Stimulated activated CD4-positive, alpha-beta T cell treated with anti-CD3 and anti-CD28 coated beads, Interleukin-15, amount 100 ng/mL, for 1 hour (primary cell): ENCODE measurements at places on chromosomes 11 and 22.

GRCh38 chr11:12691473-12691872 is 17.3 kb downstream of the TEAD1 start:
- no peak for DNase-seq

GRCh38 chr22:23179381-23180299 is 669 bp upstream of the BCR start:
- DNase-seq: no peak

DNA sequence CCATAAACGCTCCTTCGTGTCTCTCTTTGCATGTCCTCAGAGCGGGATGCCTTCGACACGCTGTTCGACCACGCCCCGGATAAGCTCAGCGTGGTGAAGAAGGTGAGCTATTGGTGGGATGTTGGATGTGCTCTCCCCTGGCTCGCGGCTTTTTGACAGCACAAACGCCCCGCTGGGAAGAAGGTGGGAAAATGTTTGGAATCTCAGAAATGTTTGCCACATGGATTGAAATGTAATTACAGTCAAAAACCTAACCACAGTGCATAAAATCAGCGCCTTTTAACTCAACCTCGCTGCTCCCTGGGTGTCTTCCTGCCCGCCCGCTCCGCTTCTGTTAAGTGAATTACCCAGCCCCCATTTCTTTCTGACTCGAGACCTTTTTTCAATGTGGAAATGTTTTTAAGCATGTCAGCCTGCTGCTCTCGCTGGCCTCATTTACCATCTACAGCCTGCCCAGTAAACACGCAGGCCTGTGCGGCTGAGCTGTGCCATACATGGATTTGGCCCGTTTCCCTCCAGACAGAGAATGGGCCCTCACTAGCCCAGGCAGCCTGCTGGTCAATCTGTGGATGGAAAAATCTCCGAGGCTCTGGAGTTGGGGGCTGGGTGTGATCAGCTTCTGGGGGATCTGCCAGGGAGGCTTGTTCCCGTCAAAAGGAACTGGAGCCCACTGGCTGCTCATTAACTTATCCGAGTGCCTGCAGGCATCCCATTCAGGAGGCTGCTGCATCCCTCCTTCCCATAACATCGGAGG is 32.7 kb upstream of the PARVG start:
- no peak for DNase-seq

DNA sequence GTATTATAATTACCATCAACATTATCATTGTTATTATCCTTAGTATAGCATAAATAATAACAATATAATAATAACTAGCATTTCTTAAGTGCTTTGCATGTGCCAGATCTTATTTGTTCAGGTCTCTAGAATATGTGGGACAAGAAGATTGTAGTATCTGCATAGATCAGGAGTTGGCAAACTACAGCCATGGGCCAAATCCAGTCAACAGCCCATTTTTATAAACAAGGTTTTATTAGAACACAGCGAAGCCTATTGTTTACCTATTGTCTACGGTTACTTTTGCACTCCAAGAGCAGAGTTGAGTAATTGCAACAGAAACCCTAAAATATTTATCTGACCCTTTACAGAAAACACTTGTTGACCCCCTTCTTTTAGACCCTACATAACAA is 81.4 kb downstream of the SLC1A2 start:
- no peak for DNase-seq

- DNase-seq: no peak
These were observed 515.6 kb upstream of the CCDC90B start for GRCh38 chr11:83801799-83802198.

DNA sequence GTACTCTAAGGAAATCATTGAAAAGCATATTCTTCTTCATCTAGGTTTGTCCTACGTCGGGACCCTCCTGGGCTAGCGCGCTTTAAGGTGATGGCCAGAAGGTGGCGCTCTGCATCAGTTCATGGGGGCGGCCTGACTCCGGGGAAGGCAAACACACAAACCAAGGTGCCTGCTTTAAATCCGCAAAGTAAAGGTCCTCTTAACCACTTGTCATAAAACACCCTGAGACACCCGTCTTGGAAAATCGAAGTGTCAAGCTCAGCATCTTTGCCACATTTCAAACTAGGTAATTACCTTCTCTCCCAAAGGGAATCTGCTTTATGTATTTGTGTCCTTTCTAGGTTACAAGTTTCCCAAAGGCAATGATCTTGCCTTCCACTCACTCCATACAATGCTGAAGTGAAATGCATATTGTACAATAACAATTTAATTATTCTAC is 33.9 kb downstream of the LMO2 start:
- DNase-seq: peak; percentile 35

DNA sequence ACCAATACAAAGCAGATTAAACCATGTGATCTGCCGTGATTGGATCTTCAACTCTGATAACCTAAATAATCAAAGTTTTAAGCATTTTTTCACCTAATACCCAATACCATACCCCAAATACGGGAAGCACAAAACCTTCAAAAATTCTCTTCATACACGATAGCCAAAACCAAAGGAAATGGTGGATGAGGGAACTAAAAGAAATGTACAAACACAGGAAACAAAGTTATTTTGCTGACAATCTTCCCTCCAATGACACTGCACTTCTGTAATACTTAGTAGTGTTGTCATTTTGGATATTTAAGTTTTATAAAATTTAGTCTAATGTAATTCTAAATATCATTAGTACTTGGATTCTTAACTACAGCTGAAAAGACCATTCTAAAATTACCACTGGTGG is 27.0 kb downstream of the CSTF3 start:
- DNase-seq: no peak

DNA sequence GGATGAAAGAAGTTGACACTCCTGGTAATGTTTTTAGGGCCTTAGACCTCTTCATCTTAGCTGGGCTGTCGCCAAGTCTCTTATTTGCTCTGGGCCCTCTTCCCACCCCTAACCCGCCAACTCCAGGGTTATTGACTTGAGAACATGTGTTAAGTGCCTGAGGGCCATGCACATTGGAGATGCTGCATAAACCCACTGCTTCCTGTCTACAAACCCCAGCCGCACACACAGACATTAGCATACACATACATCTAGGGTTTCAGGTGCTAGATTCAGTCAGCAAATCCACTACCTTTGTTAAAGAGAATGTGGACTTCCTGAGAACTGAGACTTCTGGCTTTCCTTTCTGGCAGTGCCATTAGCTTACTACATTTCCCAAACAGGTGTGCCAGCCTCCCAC is 817 bp downstream of the PANX3 start:
- DNase-seq: no peak

DNA sequence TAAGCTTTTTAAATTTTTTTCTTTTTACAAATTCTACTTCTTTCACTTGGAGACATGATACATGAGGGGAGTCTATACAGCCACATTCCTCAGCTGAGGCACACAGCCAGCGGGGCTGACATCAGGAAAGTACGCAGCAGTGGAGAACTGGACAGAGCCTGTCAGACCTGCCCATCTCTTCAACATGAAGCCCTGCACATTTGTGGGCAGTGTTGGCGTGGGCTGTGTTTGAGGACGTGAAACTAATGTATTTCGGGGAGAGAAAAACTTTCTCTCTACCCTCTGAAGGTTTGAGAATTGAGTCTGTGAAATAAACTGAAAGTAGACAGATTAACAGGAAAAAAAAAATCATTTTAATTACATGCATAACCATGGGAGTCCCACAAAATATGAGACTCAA is 84.8 kb upstream of the HTATIP2 start:
- no peak for DNase-seq

DNA sequence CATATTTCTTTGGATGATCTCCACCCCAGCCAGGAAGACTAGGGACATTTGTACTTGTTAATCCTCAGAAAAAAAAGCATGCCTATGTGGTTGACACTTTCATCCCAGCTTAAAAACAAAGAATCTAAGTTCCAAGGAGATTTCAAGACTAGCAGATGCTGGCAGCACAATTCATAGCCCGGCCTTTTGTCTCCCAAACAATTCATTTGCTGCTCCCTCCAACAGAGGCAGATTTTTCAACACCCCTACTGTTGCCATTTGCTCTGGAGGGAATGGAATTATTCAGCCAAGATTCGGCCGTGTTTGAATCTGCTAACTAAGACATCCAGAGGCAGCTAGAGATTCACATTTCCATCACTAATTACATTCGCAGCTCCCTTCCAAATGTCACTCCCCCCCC is 15.3 kb downstream of the P2RX3 start:
- no peak for DNase-seq

- no peak for DNase-seq
These were observed 42.2 kb downstream of the FAT3 start for GRCh38 chr11:92266806-92267205.

DNA sequence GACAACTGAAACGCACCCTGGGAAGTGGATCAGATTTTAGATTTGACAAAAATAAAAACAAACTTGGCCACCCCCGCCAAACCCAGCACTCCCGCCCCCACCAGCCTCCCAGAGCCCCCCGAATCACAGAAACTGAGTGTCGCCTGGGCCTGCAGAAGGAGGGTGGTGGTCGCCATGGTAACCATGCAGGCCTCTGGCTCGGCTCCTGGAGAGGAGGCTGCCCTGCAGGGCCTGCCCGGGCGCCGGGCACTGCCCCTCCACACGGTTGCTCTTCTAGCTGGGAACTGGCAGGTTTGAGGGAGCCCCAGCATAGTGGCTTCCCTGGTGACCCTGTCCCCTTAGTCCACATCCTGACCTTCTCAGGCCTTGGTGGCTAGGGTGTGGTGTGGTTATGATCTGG is 19.3 kb downstream of the CACNA1I start:
- DNase-seq: no peak

GRCh38 chr11:61887839-61888494 is 3.4 kb downstream of the FADS3 start:
- DNase-seq: no peak

DNA sequence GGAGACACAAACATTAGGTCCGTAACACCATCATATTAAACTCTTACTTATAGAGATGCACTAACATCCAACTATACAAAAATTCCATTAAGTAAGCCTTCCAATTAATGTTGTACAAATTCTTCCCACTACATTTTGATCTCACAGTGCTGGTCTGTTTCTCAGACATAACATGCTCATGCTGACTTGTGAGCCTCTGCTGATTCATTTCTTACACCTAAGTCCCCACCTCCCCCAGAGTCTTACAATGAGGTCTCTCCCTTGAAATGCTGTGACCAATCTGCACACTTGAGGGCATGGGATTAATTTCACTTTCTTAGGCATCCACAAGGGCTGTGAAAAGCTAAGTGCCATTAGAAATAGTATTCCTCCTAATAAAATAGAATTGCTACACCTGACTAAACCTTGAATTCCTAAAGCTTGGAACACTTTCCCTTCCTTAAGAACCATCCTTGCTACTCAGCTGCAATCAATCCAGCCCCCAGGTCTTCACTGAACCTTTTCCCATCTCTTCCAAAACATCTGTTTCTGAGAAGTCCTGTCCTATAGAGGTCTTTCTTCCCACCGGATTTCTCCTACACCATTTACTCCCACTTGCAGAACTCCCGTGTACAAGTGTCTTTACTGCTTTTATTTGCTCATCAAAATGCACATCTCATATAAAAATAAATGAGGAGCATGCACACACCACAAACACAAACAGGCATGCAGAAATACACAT is 2.0 kb downstream of the HBG1 start:
- DNase-seq: no peak

GRCh38 chr11:93256623-93257022 is 58.8 kb upstream of the SLC36A4 start:
- DNase-seq: no peak

DNA sequence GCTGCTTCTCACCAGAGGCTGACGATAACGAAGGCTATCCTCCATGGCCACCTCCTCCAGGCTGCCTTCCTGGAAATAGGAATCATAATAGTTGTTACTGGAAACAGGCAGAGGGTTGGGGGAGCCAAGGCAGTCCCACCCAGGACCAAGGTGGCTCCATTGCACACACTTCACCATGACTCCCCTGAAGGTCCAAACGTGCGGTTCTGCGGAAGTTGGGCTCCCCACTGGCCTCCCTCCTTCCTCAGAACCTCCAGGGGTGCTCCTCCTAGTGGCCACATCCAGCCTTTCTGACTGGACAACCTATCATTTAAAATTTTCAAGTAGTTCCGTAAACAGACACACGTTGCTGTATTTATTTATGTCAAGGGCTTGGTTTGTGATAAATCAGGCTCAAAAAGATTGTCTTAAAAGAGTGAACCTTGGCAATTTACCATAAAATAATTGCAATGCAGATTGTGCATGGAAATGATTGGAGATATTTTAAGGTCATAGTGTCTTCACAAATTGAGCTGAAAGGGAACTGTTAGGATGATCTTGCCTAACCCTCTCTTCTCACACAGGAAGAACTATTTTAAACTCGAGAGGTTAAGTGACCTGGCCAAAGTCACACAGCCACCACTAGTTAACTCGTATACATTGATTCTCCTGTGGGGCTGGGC is 1.4 kb upstream of the TCN2 start:
- peak; percentile 20 for DNase-seq

DNA sequence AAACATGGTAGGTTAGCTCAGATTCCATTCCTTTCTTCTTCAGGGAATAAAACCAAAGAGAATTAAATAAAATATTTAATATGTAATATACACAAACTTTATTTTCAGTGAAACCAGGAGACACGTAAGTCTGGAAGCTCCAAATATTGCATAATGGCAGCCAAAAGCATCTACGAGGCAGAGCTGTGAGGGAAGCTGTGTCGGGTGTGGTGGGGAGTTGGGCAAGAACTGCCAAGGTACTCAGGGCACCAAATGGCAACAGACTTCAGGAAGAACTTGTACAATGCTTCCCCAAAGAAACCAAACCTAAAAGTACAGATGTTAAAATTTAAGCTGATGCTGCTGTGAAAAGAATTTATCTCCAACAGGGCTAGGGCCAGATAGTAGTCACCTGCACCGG is 47.5 kb upstream of the C11orf87 start:
- DNase-seq: no peak

GRCh38 chr22:44454113-44454769 is 43.8 kb downstream of the RTL6 start:
- DNase-seq: no peak

DNA sequence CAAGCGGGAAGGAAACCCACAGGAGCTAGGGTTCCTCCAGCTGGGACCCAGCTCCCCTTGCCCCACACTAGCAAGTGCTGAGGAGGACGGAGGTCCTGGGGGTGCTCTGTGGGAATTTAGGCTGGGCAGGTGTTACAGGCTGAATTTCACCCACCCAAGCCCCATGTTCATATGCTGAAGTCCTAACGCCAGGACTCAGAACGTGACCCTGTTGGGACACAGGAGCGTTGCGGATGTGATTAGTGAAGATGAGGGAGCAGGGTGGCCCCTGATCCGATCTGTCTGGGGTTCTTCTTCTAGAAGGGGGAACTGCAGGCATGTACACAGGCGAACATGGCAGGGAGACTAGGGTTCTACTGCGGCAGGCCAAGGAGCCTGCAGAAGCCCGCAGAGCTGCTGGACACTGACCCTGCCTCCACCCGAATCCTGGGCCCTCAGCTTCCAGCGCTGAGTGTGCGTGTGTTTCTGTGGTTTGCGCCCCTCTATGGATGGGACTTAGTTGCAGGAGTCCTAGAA is 103.4 kb upstream of the FGF3 start:
- DNase-seq: no peak

- DNase-seq: no peak
These were observed 20.3 kb downstream of the PPP2R1B start for GRCh38 chr11:111745719-111746504.

DNA sequence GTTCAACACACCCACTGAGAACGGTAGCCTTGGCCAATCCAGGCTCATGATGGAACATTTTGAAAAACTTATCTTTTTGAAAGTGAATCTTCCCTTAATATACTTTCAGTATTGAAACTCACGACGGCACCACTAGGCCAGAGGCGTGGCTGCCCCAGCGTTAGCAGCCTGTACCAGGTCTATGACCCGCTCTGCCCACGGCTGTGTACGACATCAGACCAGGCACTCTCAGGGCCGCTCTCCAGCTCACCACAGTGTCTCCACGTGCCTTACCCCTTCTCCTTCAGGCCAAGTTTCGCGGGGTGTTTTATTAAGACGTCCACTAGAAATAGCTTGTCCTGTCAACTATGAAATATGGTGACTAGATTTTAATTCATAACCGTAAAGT is 31.2 kb downstream of the ALG12 start:
- DNase-seq: no peak
